ENCODE measurements at places on chromosomes 2 and 18.

DNA sequence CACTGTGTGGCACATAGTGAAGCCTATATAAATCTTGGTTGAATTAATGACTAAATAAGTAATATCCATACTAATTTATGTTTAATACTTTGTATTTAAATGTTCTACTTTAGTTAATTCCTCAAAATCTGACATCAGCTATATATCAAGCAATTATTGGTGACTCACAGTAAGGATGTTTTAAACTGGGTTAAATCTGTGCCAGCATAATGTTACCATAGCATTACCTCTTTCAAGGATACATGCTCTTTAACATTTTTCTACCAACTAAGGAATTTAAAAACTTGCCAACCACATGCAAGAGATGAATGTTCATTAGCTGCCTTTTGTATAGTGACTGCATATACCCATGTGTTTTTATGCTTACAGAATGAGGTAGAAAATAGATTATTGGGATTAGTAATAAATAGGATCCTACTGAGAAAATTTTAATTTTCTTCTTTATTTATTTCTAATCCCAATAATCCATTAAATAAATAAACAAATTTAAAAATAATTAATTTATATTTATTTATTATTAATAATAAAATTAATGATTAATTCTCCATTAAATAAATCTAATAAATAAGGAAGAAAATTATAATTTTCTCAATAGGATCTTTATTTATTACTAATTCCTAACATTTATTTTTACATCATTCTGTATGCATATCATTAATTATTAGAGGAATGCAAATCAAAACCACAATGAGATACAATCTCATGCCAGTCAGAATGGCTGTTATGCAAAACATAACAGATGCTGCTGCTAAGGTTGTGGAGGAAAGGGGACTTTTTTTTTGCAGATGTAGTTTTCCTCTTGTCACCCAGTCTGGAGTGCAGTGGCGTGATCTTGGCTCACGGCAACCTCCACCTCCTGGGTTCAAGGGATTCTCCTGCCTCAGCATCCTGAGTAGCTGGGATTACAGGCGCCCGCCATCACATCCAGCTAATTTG lies 410.7 kb upstream of the DSEL start:
- no peak for DNase-seq

DNA sequence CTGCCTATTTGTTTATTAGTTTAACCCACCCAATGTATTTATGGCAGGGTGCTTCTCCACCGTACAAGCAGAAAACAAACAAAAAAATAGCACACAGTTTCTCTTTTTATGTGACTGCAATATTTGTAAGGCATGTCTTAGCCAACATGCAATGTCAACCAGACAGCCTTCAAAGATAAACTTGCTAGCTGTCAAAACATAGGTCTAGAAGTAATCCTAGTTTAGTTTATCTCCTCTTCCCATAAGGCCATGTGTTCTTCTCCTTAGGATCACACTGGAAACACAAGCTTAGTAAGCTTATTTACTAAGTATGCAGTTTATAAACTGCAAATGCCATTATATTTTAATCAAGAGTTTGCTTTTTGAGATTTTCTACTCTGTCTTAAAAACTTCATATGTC lies 75.6 kb downstream of the LDAH start:
- DNase-seq: no peak

- DNase-seq: no peak
Observed at GRCh38 chr2:147614979-147615470, 229.8 kb upstream of the ACVR2A start.

DNA sequence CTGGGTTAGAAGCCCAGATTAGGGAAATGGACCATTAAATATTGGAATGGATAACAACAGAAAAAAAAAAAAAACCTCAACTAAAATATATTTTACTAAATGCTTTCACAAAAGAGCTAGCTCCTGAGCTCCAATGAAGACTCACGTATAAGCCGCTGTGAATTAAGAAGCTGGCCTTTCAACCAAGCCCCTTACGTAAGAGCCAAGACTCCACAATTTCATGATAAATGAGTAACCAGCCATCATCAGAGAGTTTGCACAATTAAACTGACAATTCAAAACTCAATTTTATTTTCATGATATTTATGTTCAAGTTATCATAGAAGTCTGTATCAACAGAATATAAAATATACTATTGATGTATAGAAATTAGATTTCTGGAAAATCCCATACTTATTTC lies 70.7 kb upstream of the HNRNPA3 start:
- no peak for DNase-seq

DNA sequence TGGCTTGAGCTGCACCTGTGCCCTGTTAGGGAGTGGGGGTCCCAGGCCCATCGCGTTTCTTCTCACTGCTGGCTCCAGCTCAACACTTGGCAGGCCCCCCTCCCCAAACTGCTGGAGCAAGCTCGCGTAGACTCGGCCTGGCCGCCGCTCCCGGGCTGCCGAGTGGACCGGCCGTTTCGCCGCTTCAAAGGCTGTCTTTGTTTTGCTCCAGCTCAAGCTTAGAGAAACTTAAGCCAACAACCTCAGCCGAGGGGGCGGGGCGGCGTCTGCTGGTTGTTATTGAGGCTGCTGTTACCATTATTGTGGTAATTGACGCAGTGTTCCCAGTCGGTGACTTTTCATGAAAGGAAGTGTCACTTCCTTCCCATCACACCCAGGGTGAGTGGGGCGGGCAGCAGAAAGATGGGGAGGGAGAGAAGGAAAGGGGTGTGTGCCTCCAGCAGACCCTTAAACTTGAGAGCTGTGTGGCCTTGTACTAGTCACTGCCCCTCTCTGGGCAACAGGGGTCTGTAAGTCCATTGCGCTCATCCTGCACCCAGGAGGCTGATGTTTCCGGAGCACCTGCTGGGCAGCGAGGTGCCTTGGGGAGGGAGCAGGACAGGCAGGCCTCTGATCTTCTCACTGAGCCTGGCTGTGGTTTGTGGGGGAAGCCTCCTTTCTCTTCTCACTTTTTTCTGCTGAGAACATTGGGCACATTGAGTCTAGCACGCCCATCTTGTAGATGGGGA lies 2.1 kb downstream of the ARID5A start:
- peak; percentile 95 for DNase-seq

- no peak for DNase-seq
Observed at GRCh38 chr2:149538138-149538833, 49.3 kb downstream of the MMADHC start.

DNA sequence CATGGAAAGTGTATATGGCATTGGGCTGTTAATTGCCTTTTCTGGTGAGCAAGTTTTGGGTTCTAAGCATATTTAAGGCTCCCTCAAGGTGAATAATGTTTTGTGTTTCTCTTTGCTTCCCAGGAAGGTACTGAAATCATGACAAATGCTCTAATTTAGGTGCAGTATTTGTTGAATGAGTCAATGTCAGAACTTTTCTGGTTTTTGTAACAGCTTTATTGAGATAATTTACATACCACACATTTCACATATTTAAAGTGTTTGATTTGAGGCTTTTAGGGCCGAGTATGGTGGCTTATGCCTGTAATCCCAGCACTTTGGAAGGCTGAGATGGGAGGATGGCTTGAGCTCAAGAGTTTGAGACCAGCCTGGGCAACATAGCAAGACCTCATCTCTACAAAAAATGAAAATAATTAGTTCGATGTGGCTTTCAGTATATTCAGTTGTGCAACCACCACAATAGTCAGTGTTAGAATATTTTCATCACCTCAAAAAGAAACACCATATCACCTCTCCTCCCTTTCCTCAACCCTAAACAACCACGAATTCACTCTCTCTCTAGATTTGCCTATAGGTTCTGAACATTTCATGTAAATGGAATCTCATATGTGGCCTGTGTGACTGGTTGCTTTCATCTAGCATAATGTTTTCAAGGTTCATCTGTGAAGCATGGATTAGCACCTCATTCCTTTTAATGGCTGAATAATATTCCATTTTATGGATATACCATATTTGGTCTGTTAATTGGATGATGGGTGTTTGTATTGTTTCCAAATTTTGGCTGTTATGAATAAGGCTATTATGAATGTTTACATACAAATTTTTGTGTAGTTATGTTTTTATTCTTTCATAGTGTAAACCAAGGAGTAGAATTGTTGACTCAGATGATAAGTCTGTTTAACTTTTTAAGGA lies 54.9 kb downstream of the MGAT5 start:
- DNase-seq: no peak

DNA sequence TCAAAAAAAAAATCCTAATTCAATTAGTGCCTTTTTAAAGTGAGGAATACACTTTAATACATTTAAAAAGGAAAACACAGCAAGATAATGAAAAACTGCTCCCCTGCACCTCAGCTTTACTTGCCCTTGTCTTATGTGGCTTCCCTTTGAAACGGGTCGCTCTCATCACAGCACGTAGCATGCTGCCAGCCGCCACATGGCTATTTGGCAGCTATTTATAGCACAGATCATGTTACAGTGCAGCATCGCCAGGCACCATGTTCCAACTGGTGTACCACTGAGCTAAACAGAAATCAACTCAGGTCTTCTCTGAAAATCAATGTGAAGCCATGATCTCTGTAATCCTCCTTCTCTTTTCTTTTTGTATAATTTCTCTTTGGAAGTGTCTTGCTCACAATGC lies 65.1 kb downstream of the TMEM182 start:
- DNase-seq: no peak

DNA sequence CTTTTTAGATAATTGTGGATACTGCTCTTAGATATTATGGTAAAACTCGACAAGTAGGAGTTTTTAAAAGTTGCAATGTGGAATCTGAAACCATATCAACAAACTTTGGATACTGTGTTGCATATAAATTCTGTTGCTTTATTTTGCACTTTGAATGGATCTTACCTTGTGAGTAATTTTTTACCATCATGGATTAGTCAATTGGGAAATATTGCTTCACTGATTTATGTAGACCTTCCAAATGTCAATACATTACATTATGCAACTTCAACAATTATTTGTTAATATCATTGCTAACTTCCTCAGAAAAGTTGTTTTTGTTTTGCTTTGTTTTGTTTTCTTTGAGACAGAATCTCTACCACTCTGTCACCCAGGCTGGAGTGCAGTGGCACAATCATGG lies 102.0 kb upstream of the SLC38A11 start:
- no peak for DNase-seq

DNA sequence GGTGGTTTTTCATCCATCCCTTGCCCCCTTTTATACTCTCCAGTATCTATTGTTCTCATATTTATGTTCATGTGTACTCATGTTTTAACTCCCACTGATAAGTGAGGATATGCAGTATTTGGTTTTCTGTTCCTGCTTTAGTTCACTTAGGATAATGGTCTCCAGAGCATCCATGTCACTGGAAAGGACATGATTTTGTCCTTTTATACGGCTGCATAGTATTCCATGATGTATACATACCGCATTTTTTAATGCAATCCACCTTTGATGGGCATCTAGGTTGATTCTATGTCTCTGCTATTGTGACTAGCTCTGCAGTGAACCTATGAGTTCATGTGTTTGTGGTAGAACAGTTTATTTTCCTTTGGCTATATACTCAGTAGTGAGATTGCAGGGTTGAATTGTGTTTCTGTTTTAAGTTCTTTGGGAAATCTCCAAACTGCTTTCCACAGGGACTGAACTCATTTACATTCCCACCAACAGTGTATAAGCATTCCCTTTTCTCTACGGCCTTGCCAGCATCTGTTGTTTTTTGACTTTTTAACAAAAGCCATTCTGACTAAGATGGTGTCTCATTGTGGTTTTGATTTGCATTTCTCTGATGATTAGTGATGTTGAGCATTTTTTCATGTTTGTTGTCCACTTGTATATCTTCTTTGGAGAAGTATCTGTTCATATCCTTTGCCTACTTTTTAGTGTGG lies 420.2 kb downstream of the THSD7B start:
- DNase-seq: no peak

GRCh38 chr2:170201734-170202393 lies 23.9 kb downstream of the MYO3B start:
- DNase-seq: no peak

GRCh38 chr2:241540401-241540770 lies 18.2 kb upstream of the BOK start:
- DNase-seq: no peak

GRCh38 chr2:234308813-234309195 lies 188.1 kb downstream of the ARL4C start:
- DNase-seq: no peak

- no peak for DNase-seq
Observed at GRCh38 chr2:160387558-160388262, 105.9 kb downstream of the RBMS1 start.

DNA sequence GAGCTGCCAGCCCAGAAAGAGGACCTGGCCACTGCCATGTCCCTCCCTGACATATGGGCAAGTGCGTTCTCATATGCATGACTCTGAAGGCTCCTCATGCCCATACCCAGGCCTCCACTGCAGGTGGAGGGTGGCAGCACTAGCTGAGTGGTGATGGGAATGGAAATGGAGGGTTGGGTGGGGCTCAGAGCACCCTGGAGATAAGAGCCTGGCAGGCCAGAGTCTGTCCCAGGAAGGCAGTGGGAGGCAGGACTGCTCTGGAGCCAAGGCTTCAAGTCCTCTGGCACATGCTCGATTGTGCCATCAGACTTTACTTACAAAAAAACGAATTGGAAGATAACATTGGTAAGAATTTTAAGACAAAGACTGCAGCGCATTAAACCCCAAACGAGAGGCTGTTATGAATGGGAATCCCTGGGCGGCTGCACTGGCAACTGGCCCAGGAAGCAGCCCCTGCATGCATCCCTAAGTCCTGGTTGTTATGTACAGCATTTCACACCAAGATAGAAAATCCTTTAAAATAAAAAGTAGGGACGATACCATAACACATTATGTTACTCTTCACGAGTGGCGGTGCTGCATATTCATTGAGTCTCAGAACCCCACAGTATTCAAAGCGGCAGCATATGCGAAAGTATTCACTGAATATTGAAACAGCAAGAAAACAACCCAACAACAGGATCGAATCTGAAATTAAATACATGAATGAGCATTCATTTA lies 81.7 kb upstream of the FAM98A start:
- no peak for DNase-seq

DNA sequence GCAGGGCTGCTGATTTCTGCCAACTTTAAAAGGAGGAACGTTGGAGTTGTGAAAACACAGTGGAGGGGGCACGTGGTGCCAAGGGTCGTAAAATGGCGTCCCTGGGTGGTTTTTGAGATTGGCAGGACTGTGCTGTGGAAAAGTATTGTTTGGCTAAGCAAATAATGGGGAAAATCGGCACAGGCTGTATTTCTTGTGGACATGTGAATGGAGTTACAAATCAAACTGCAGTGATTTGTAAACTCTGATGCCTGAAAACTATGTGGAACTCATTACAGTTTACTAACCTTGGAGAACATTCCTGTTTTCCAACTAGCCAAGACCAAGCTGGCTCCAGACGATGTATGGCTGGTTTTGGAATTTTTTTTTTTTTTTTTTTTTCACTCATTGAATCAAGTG lies 68.7 kb downstream of the KCTD1 start:
- DNase-seq: no peak

GRCh38 chr18:9758624-9759075 lies 50.5 kb downstream of the RAB31 start:
- no peak for DNase-seq

- no peak for DNase-seq
Observed at GRCh38 chr2:206031950-206032567, 53.9 kb downstream of the INO80D start.

DNA sequence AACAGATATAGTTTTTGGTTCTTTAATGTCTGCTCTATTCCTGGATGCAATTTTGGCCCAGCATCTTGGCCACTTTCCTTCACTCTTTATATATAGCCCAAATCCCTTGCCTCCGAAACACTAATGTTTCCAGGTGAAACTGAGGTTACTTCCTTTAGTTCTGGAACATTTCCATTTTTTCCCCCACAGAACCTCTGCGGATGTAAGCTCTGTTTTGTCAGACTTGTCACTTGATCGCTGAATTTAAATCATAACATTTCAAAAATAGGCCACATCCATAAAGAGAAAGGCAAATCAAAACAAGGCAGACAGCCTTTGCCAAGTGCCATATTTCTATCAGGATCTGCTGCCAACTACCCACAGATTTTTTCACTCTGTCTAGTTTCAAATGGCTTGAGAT lies 115.1 kb downstream of the ANKRD44 start:
- DNase-seq: no peak
